Tongue (tissue), 3 donors: ENCODE measurements at places on chromosomes 1 and 21. TPM values are rescaled to one million over a fixed set of nuclear protein-coding genes. Genes with fewer than 3 reads are reported as not detected.

GRCh38 chr1:48869116-48869893, 92.6 kb upstream of the BEND5 start:
- peak; percentile 35 for DNase-seq

DNA sequence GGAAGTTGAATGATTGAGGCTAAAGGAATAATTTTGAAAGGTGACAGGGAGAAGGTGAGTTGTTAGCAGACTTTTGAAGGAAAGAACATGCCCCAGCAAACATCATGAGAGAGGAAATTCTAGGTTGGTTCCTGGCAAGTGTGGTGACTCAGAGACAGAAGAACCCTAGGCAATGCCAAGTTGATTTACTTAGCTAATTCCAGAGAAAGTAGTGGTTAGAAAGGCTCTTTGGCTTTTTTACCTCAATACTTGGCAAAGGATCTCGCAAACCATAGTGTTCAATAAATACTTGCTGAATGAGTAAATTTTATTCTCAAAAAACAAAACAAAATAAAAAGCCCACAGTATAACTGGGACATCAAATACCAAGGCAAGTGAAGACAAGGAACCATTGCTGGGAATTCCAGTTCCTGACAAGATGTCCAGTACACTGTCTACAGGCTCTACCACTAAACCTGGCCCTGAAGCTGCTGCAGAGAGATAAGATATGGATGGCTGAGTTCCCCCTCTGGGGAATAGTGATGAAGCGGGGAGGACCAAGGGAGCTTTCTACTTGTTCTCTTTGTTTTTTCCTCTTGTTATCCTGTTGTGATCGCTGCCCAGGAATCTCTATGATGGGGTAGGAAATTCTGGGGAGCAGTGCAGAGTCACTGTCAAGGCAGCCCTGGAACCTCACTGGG, 48.2 kb downstream of the IL12RB2 start:
- DNase-seq = no peak

- no peak for DNase-seq
These were observed 16.7 kb downstream of the LPAR3 start for GRCh38 chr1:84876353-84876752.

The OLFML2B gene
- total RNA-seq = 45.7 TPM

DNA sequence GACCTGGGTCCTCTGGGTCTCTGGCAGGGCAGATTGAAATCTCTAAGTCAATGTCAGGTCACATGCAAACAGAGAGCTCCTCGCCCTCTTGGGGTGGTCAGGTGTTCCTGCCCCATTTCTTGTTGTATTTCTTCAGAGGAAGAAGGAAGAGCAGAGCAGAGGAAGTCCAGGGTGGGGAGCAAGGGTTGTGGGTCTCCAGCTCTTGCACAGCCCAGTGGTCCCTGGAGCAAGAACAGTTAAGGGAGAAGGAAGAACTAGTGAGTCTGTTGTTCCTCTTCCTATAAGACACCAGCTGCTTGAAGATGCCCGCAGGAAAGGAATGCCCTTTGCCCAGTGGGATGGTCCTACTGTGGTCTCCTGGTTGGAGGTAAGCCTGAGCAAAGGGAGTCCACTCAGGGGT, 26.3 kb downstream of the MYOG start:
- DNase-seq = no peak

GRCh38 chr1:168092566-168093355, 44.0 kb downstream of the GPR161 start:
- no peak for DNase-seq

- peak; percentile 46 for DNase-seq
These were observed at the start of gene NMNAT2 for GRCh38 chr1:183417772-183418491. TSS of gene NMNAT2 (minus strand) at chr1:183418380. CDS start at chr1:183418267, 113 bp downstream.

The AMY1B gene
- total RNA-seq = not detected

The LCE1A gene
- not detected for total RNA-seq

The DIRAS3 gene
- 10.3 TPM for total RNA-seq

- no peak for DNase-seq
These were observed 18.8 kb upstream of the GRIK1 start for GRCh38 chr21:29958551-29958950.

- DNase-seq = no peak
These were observed 32.0 kb downstream of the RPS6KC1 start for GRCh38 chr1:213083112-213083445.

DNA sequence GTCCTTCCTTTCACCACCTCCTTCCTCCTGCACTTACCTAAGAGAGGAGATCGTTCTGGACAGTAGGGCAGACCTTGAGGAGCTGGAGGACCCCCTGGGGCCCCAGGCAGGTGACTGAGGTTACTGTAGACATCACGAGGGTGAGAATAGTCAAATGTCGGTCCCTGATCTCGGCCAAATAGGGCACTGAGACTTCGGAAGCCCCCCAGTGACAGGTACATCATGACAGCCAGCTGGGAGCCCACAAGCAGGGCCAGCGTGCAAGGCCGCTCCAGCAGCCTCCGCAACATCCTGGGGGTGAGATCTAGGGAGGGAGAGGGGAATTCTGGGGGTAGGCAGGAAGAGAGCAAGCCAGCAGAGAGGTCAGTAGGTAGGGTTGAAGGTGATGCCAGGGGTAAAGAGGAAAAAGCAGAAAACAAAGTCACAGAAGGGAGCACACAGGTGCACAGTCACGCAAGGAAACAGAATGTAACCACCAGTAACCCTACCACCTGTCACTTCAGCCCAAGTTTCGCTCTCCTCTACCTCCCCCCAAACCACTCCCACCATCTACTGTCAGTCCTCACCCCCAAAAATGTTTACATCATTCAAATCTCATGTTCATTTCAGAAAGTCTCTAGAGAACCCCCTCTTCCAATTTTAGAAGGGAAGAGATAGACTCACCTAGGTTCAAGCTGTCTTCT, 1.4 kb downstream of the B4GALT3 start:
- DNase-seq = no peak

GRCh38 chr1:208513799-208514198, 269.6 kb upstream of the PLXNA2 start:
- DNase-seq = no peak

The SYPL2 gene
- total RNA-seq = 61.5 TPM

GRCh38 chr1:87334351-87335174, 5.9 kb downstream of the LMO4 start:
- DNase-seq = peak; percentile 52

The C2CD2 gene
- total RNA-seq = 12.1 TPM

GRCh38 chr1:41456847-41457540, 27.5 kb downstream of the EDN2 start:
- no peak for DNase-seq

- no peak for DNase-seq
These were observed 291.9 kb downstream of the CAMTA1 start for GRCh38 chr1:7077136-7077535.

GRCh38 chr1:93692451-93692861, 10.8 kb upstream of the BCAR3 start:
- DNase-seq = no peak

DNA sequence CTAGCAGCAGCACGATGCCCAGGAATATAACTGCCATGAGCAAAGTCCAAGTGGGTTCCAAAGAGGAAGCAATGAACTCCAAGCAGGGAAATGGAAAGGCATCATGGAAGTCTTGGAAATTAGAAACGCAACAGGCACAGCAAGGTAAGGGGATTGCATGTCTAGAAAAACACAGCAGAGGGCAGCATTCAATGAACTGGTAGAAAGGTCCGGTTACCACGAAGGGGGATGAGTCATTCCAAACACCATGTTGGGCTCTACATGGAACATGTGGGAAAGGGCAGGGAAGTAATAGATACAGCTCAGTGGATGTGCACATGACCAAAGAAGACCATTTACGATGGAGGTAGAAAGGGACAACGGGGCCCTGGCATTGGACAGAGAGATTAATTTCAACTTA, 36.4 kb downstream of the RXRG start:
- peak; percentile 31 for DNase-seq

The GORAB gene
- 20.2 TPM for total RNA-seq

DNA sequence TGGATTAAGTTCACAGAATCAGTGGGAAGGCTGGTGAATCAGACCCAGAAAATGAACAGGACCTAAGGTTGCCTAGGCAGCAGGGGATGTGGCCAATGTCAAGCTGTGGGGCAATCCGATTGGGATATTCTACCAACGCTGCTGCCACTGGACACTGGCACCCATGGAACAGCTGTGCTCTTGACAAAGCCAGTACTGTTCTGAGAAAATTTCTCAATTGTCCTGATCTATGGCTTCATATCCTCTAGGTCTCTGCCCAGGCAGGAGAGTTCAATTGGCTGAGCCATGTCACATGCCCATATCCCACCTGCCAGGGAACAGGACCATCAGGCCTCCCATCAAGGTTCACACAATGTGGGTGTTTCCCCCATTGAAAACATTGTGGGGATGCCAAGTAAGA, 6.2 kb downstream of the TACSTD2 start:
- no peak for DNase-seq

DNA sequence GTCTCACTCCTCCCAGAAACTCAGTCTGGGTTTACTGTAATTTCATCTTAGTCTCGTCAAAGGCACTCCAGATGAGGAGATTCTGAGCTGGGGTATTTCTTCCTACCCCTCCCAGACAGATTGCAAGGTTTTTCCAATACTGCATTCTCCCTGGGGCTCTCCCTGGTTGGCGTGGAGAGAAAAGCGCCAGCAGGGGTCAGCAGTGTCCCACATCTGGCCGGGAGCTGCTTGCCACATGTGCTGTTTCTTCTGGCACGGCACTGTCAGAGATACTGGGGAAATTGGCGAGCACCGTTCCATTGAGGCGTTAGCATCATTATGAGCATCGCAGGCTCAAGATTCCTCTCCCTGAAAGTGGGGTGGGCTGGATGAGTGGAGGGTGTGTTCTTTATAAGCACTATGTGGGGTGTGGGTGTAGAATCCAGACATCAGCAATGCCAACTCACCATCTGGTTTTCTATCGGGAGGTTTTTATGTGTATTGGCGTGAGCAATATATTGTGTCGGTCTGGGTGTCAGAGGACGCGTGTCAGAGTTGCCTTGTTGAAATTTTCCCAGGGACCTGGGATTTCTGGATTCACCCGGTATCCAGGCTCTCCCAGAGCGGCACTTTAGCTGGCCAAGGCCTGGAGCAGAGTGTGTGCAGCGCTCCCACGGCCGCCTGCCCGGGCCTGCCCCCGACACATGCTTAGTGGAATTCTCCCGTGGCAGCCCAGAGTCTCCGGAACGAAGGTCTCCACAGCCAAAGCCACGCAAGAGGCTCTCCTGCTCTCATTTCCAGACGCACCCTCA, 8.0 kb upstream of the NAV1 start:
- peak; percentile 94 for DNase-seq

The LCE3D gene
- total RNA-seq = not detected

DNA sequence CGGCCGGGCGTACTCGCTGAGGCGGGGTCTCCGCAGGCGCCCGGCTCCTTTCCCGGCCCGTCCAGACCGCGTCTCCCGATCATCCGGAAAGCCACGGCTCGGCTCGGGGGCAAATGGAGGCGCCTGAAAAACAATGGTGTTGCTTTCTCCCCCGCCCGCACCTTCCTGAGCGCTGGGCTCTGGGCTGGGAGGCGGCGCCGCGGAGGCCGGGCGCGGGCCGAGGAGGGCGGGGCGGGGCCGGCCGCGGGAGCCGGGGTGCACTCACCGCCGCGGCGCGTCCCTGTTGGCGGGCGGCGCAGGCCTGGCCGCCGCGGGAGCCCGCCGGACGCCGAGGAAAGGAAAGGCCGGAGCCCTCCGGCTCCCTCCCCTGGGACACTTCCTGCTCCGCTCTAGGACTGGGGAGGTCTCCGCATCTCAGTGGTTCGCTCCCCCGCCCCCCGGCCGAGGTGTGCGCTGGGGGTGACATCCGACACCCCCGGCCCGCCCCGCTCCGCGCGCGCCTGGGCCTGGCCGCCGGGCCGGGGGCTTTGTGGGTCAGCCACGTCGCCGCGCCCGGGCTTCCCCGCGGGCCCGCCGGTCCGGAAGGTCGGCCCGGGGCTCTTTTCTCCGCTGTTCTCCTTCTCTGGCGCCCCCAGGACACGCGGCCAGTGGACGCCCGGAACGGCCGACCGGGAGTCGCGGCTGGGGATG, at the start of gene ZNF496:
TSS of gene ZNF496 (minus strand) at position 343 of the 690 bp plus-strand sequence. CDS start 2,289 bp downstream, outside the sequence.
- peak; percentile 95 for DNase-seq

The SRSF10 gene
- 127 TPM for total RNA-seq

The TBX15 gene
- 88.8 TPM for total RNA-seq

GRCh38 chr1:21064057-21064456, 112.6 kb downstream of the EIF4G3 start:
- DNase-seq = no peak

GRCh38 chr1:183571678-183572268, 18.5 kb downstream of the NCF2 start:
- no peak for DNase-seq

The OPRD1 gene
- 0.72 TPM for total RNA-seq

GRCh38 chr1:185156288-185156853, 382 bp downstream of the TRMT1L start:
- no peak for DNase-seq

GRCh38 chr1:65141394-65141793, 6.6 kb upstream of the AK4 start:
- peak; percentile 41 for DNase-seq

The C1orf226 gene
- total RNA-seq = 2.3 TPM

- DNase-seq = no peak
These were observed 54.0 kb downstream of the KIAA0040 start for GRCh38 chr1:175138579-175138978.

The EPHB2 gene
- 21.4 TPM for total RNA-seq

GRCh38 chr1:234780531-234781162, 170.7 kb upstream of the IRF2BP2 start:
- DNase-seq = no peak

The JAM2 gene
- 42.5 TPM for total RNA-seq

The KRTAP11-1 gene
- not detected for total RNA-seq

The CLCA2 gene
- 12.7 TPM for total RNA-seq

The TAS1R1 gene
- 2.2 TPM for total RNA-seq

GRCh38 chr1:225426395-225427234, 1.2 kb downstream of the LBR start:
- peak; percentile 41 for DNase-seq

The UBASH3A gene
- 0.41 TPM for total RNA-seq

GRCh38 chr1:30816211-30817076, 58.9 kb upstream of the LAPTM5 start:
- peak; percentile 87 for DNase-seq

DNA sequence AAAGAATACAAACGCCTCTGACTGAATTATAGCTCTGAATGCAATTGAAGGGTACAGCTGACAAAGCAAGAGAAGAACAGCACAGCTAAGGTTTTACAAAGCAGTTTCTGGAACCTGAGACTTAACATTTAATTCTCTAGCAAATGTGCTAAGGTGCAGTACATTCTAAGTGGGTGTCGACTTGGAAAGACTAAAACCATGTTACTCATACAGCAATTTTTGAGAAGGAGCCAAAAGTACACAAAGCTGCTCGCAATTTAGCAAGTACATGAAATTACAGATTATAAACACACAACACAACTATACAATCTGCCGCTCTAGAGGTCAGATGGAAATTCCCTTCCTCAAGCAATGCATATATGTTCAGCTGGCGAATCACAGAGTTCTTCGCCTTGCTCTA, 121.9 kb downstream of the TIAM1 start:
- peak; percentile 20 for DNase-seq

GRCh38 chr1:115814685-115815398, 26.1 kb downstream of the NHLH2 start:
- DNase-seq = no peak

GRCh38 chr1:20262810-20263534, 27.7 kb upstream of the VWA5B1 start:
- DNase-seq = no peak

GRCh38 chr1:162279136-162279498, 97.5 kb downstream of the SPATA46 start:
- DNase-seq = no peak

The IFFO2 gene
- 8.6 TPM for total RNA-seq

The TEX50 gene
- total RNA-seq = not detected

GRCh38 chr1:204746838-204747442, 61.4 kb upstream of the LRRN2 start:
- peak; percentile 50 for DNase-seq
